ENCODE measurements at places on chromosomes 7 and 10. TPM values are rescaled to one million over a fixed set of nuclear protein-coding genes. Genes with fewer than 3 reads are reported as not detected.

The FFAR4 gene
- not detected for total RNA-seq

GRCh38 chr7:1742555-1743303 is 72.7 kb downstream of the ELFN1 start:
- no peak for DNase-seq

GRCh38 chr10:72712136-72712535 is 20.2 kb downstream of the MCU start:
- DNase-seq, result no peak

- no peak for DNase-seq
Measured at GRCh38 chr7:44158873-44159631, 17.9 kb upstream of the MYL7 start.

DNA sequence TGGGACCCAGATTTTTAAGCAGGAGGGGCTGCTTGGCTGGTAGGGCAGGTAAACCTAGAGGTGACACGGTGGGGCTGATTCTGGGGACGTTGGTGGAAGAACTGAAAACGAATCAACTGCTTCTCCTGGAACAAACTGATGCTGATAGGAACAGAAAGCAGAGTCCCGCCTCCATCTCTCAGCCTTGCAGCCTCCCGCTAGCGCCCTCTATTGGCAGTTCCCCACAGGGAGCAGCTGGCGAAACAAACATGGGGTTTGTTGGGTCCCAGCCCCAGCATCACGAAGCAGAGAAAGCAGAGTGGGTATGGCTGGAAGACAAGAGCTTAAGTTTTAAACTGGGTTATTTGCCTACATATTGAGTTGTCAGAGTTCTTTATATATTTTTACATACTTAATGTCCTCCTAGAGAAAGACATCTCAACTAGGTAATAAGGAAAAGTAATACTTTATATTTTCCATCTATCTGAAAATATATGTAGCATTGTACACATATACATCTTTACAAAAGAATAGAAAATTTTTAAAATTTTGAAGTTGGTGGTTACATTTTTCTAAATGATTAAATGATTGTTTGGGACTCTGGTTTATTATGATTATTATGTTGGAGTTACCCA is 42.3 kb upstream of the FOXI2 start:
- DNase-seq, result no peak

DNA sequence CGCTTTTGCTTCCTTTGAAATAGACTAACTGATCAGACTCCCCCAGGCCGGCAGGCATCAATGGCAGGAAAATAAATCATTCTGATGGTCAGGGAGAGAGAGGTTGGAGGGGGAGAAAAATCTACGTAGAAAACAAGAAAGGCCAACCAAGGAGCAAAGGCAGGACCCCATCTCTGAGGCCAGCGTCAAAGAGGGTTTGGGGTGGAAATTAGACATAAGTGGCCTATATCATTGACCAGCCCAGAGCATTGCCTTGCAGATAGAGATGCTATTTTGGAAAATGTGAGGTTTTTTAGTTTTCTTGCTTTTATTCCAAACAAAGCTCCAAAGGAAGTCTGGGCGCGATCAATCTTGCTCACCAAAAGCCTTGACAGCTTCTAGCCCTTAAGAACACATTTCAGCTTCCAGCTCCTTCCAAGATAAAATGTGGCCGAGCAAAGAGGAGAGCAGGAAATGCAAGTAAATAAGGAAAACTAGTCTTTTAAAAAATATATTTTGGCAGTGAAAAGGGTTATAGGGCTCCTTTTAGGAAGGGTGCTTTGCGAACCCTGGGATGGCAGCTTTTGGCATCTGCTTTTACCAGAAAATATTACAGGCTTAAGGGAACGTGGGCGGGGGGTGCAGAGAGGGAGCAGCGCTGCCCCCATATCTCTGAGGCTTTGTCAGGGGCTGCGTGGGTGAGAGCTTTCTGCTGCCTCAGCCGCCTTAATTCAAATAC is 2.0 kb upstream of the HOXA2 start:
- no peak for DNase-seq

DNA sequence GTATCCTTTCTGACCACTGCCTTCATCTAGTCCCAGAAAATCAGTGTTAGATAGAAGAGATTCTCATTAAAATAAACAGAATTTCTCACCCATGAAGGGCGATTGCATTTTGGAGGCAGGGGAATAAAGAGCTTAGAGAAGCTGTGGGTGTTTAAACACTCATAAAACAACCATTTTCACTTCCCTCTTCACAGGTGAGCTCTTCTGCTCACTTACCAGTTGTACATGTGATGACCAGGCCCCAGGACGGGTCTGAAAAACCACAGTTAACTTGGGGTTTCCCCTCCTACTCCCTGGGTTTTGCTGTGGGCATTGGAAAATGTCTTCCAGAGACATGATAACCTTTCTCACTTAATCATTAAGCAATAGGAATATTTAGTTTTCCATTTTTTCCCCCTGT is 411.6 kb upstream of the DPP6 start:
- DNase-seq, result no peak

DNA sequence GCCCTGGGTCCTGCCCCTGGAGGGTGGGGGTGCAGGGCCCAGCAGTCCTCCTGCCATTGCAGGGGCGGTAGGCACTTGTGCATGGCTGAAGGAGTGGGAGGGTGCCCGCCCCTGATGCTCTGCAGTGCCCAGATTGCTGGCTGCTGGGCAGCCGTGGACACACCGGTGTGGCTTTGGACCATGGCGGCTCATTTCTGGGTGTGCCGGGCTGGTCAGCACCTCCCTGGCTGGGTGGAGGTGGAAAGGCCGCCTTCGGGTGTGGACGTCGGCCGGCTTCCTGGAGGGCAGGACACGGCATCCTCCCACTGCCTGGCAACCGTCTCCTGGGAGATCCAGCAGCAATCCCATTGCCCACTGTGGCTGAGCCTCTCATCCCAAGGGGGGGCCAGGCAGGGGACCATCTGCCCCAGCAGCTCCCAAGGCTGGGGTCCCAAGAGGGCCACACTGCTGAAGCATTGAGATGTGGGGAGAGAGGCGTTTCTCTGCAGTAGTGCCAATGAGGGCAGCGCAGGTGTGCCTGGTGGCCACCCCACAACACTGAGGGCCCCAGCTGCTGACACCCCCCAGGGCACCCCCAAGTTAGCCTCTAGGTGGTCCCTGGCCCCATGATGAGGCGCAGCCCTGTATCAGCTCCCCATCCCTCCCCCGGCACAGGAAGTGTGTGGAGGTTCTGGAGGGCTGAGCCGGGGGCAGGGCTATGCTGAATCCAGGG is 12.9 kb downstream of the TTYH3 start:
- DNase-seq, result no peak

The COBL gene
- total RNA-seq, result 2.4 TPM

- no peak for DNase-seq
Measured at GRCh38 chr7:127393368-127394058, 1.0 kb upstream of the ZNF800 start.

DNA sequence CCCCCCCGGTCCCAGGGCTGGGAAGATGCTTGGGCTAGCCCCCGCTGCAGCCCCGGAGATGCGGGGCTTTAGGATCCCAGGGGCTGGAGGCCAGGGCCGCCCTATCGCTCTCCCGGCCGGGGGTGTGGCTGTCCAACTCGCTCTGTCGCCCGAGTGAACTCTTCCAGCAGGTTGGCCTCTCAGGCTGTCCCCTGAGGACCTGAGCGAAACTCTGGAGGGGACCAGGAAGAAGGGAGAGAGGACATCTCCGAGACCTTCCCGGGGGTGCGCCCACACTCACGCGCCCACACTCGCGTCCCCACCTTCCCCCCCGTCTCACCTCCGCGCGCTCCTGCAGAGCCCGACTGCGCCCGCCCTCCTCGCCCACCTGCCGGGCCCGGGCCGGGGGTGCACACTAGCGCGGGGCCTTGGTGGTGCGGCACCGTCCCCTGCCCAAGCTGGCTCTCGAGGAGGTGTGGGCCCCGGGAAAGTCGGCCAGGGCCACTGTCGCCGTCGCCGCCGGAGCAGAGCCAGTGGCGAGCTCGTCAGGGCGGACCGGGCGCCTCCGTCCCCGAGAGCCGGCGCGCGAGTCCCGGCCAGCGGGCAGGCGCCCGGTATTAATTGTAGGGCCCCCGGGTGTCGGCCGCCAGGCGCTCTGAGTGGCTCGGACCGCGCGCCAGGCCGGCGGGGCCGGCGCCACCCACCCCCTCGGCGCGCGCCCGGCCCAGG is 101.7 kb upstream of the SVIL start:
- peak; percentile 67 for DNase-seq

DNA sequence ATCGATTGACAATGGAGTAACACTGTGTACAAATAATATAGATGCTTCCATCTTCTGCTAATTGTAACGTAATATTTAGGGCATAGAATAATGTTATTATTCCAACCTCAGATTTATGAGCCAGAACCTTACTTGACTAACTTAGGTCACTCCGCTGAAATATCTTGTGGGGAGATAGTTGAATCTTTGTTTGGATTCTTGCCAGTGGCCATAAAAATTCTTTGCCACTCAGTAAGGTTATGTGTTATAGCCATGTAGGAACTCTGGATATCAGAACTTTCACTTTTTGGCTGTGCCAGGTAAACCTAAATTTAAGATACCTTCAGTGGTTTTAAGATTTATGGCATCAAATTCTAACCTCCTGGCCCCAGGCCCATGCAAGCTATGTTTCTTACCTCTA is 197.6 kb downstream of the WDR11 start:
- no peak for DNase-seq

- no peak for DNase-seq
Measured at GRCh38 chr10:74862625-74863024, 36.2 kb downstream of the KAT6B start.

The PTPRZ1 gene
- 138 TPM for total RNA-seq

DNA sequence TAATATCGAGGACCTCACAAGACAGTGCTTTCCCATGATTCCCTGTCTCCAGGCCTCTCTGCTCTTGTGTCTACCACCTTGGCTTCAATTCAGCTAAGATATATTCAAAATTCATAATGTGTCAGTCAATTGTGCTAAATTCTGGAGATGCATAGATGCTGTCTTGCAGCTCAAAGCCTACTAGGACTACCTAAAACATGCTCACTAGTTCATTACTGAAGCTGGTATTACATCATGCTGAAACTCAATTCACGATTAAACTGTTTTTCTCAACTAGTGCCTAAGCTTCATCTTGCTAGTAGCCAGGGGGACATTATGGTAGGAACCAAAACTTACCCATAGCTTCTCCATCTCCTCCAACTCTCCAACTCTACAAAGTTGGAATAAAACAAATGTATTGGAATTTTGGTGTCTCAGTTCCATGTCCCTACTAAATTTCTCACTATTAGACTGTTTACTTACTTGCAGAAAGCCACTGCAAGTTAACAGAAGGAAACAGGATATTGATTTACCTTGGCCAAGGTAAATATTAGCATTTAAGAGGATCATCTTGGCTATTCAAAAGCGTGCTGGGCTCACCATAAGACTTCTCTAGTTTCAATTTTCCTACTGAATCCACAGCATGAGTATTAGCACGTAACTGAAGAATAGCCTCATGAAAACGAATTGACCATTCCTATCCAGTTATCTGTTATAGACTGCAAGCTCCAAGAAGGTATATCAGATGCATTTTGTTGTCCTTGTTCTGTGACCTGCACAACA is 53.6 kb downstream of the CREB3L2 start:
- DNase-seq, result no peak

DNA sequence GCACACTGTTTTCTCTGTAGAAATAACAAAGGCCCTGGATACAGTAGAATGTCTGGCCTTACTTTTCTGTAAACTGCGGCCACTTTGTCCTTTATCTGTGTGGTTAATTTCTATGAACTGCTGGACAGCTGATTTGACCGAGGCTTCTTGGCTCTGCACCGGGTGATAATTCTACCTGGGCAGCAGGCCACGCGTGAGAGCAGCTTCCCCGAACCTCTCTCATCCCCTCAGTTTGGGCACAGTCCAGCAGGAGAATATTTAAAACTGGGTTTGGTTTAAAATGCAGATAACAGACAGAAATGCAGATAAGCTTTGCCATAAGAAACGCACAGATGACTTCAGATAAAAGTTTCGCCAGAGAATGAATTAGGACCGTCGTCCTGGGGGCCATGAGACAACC is 81.0 kb downstream of the CELF2 start:
- no peak for DNase-seq

The GPC2 gene
- total RNA-seq, result 75.0 TPM

DNA sequence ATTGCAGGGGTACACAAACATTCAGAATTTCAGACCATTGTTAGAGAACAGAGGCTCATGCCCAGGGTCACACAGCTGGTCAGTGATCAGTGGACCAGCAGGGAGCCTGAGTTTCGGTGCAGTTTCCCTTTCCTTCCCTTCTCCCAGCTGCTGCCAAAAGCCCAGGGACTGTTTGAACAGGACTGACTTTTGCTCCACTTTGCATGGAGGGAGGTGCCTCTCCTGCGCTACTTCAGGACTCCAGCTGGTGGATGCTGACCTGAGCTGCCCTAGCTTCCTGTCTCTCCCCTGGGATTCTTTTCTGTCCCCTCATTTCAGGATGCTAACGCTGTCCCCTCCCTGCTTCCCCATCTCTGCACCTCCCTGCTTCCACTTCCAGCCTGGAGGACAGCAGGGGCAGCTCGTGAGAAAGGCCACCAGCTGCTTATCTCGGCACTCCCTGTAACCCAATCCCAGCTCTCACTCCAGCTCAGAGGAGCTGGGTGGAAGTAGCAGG is 14.5 kb downstream of the SH2D4B start:
- no peak for DNase-seq

DNA sequence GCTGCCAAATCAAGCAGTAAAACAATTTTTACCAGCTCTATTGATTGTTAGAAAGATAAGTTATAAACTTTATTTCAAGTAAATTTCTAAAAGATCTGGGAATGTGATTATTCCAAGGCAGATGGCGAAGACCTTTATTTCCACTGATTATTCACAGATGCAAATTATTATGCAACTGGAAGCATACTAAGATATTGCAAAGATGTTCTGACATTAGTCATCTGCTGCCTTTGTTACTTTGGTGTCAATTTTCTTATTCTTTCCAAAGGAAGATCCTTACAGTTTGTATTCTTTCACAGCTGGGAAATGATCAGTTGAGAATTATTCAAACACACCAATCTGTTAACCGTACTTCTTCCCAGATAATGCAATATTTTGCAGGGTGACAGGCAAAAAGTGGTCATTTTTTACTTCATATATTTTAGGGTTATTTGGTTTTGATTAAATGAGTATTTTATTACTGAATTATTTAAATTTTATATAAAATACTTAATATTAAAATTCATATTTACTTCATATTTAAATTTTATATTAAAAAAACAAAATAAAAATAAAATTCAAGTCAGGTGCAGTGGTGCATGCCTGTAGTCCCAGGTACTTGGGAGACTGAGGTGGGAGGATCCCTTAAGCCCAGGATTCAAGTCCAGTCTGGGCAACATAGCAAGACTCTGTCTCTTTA is 171.3 kb downstream of the FZD1 start:
- DNase-seq, result no peak

Measured in frontal cortex (tissue), 4 donors.